ENCODE measurements at places on chromosomes 16 and 17. TPM values are rescaled to one million over a fixed set of nuclear protein-coding genes. Genes with fewer than 3 reads are reported as not detected.

DNA sequence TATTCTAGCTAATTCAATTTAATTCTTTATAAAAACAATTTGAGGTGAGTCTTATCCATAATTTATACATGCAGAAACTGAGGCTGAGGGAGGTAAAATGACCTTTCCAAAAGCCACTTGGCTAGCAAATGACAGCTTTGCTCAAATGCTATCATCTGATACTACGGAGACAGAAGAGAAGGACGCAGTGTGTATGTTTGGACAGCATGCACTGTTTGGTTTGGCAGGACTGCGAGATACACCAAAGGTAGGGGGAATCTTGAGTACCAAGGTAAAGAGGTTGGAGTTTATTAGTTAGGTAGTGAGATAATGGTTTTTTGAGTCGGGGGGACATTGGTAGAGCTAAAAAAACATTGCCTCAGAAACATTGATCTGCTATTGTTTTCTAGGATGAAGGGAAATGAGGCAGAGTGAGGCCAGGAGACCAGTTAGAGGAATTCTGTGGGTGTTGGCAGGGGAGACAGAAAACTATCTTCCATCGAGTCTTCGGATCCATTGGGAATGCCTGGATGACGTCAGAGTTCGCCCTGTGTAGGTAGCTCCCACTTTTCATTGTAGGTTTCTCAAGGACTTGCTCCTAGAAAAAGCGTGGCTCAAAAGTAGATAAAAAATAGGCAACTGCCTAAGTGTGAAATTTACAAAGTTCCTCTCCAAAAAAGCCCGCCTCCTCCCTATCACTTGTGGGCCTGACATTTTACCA is 2.5 kb upstream of the HS3ST4 start:
- no peak for DNase-seq

DNA sequence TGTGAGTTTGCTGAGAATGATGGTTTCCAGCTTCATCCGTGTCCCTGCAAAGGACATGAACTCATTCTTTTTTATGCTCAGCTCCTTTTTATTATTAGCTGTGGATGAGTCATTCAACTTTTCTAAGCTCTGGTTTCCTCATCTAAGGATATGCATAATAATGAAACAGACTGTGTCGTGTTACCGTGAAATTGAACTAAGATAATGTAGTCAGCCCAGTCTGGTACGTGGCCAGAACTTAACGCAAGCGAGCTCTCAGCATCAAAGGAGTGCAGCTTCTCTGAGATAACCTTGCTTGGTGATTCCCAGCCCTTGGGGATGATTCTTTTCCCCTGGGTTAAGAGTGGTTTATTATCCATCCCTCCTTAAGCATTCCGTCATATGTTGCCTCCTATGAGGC is 454.3 kb upstream of the EEF2KMT start:
- no peak for DNase-seq

GRCh38 chr16:8656376-8656775 is 18.0 kb upstream of the ABAT start:
- DNase-seq: no peak

DNA sequence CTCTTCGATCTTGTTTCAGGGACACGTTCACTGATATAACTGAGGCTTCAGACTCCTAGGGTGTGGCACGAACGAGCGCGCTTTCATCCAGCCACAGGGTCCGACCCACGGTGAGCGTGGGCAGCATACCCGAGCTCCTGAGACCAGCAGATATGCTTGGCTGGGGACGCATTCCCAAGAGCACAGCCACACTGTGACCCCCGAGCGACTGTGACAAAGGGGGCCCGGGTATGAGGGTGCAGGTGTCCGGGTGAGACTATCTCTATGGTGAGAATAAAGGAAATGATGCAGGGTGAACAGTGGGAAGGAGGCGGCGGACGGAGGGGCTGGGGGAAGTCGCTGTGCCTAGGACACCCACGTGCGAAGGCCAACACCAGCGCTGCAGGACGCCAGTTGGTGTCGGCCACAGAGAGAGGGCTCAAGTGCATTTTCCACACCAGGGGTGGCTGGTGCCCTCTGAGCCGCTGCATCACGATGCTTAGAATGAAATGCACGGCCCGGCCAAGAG is 17.6 kb downstream of the RPH3AL start:
- no peak for DNase-seq

DNA sequence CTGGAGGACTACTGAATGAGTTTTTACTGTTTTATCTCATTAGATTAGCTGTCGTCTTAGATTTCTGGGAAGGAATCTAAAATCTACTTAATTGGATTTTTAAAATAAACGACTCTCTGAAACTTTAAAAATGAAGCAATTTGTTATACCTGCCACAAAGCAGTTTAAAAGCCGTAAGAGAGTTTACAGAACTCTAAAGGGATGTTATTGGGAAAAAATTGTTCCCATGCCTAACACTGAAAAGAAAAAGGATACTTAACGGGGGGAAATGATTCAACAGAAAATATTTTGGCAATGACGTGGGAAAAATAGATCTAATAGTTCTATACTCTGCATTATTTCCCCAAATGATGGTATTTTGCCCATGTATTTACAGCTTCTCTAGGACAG is 27.0 kb downstream of the ARHGAP17 start:
- DNase-seq: no peak

Gene VPS35
- total RNA-seq: 69.9 TPM

Gene JMJD8
- 98.7 TPM for total RNA-seq

Gene NFAT5
- total RNA-seq: 77.3 TPM

Gene CEMP1
- total RNA-seq: 0.63 TPM

- no peak for DNase-seq
Measured at GRCh38 chr17:1937461-1937860, 87.7 kb downstream of the RTN4RL1 start.

GRCh38 chr17:81583589-81584342 is 31.6 kb upstream of the FAAP100 start:
- DNase-seq: no peak

DNA sequence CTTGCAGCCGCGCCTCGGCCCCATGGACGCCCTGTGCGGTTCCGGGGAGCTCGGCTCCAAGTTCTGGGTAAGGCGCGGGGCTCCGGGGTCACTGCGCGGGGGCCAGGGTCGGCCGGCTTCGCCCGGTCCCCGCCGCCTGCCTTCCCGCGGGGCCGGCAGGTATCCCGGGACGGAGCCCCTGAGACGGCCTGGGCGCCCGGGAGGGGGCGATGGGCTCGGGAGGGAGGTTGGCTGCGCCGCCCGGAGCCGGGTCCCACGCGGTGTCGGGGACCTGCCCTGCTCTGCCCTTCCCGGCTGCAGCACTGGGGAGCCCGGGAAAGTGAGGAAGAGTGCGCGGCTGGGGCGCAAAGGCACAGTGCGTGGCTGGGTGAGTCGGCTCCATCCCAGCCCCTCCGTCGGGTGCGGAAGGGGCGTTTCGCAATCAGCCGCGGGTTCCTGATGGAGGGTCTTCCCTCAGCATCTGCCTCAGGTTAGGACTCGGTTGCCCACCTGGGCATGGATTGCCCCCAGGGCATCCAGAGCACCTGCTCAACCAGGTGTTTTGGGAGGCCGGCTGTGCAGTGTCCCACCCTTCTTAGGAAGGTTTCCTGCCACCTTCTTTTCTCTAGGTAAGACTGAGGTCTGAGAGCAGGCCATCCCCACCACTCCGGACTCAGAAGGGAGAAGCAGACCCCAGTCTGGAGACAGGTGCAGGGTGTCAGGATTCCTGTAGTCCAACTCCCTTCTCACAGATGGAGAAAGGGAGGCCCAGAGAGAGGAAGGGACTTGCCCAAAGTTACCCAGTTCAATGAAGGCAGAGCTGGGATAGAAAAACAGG is 442 bp downstream of the ABCC3 start:
- no peak for DNase-seq

GRCh38 chr17:81922566-81923301 is 4.8 kb upstream of the SIRT7 start:
- DNase-seq: no peak

GRCh38 chr17:57810721-57811637 is 38.9 kb downstream of the MRPS23 start:
- DNase-seq: no peak

DNA sequence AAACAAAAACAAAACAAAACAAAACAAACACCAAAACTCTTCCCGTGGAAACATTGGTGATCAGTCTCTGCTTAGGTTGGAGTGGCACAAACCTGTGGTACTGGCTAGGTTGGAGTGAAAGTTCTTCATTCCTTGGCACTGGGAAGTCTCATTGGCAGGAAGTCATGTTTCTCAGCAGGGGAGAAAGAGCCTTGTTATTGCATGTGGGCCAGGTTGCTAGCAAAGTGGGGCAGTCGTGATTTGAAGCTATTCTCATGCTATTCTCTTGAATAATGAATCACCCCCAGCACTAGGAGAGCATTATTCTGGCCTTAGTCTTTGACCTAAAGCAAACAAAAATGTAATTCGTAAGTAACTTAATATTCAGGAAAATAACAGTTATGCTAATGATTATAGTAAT is 24.3 kb upstream of the B4GALNT2 start:
- DNase-seq: no peak

DNA sequence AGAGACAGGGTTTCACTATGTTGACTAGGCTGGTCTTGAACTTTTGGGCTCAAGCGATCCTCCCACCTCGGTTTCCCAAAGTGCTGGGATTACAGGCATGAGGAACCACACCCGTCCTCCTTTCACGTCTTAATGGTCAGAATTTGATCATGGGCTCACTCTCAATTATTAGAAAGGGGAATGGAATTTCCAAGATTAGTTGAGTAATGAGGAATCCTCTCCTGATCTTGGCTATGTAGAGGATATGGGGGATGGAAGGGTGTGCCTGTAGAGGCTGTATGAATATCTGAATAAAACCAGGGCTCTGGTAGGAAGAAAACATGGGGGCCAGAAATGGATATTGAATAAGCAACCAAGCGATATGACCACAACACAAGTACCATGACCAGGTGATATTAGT is 25.9 kb upstream of the SMURF2 start:
- no peak for DNase-seq

DNA sequence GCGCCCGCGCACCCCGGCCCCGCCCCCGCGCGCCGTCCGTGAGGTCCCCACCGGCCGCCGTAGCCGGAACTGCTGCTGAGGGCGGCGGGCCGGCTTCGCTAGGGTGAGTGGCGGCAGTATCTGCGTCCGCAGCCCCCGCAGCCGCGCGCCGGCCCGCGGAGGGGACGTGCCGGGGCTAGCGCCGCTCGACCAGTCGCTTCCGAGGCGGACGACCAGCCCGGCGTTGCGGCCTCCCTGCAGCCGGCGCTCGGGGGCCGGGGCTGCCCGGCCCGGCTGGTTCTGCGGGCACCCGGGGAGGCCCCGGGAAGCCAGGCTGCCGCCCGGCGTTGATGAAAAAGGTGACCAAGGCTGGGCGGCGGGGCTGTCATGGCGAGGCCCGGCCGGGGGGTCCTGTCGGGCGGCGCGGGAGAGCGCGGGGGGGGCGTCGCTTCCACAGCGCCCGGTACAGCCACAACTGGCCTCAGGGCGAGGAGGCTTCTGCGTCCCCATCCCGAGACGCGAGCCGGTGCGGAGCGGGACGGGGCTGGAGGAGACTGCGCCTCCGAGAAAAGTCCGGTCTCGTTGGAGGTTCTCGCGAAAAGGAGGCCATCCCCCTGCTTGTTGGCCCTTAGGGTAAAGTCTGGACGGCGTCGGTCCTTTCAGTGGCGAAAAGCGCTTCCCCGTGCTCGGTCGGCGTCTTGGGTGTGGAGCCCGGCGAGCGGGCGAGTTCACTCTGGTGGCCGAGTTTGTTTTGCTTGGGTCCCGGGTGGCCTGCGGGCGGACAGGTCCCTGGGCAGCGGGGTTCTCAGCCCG is at the start of gene CRAMP1:
Gene CRAMP1 (plus strand): TSS at position 41 of the 792 bp plus-strand sequence. CDS start 2,280 bp downstream, outside the sequence.
- DNase-seq: no peak

Gene HSD3B7
- 26.8 TPM for total RNA-seq

GRCh38 chr17:39200070-39200879 is at the start of gene RPL19:
TSS of gene RPL19 (plus strand) at chr17:39200283. CDS start at chr17:39200345, 62 bp downstream.
- no peak for DNase-seq

- no peak for DNase-seq
Measured at GRCh38 chr17:1796800-1797199, 32.9 kb downstream of the SMYD4 start.

GRCh38 chr17:61250335-61250890 is 149.2 kb upstream of the TBX2 start:
- no peak for DNase-seq

GRCh38 chr17:704111-704864 is 10.4 kb downstream of the VPS53 start:
- no peak for DNase-seq

Gene CORO1A
- total RNA-seq: 78.1 TPM

DNA sequence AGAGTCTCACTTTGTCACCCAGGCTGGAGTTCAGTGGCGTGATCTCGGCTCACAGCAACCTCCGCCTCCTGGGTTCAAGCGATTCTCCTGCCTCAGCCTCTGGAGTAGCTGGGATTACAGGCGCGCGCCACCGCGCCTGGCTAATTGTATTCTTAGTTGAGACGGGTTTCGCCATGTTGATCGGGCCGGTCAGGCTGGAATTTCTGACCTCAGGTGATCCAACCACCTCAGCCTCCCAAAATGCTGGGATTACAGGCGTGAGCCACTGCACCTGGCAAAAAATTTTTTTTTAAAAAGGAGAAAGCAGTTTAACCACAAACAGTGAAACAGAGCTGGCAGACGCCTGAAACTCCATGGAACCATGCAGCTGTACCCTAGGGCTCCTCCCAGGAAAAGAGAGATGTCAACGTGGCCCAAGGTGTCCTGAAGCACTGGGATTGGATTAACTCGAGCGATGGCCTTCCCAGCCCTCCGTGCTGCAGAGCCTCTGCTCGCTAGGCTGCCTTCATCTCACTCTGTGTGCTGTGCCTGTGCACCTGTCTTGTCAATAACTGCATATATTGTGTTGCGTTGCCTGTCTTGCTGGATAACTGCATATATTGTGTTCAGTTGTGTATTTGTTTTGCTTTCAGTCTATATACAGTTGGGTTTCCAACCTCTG is 29.6 kb upstream of the FOXK2 start:
- no peak for DNase-seq

Gene TP53TG3F
- total RNA-seq: not detected

DNA sequence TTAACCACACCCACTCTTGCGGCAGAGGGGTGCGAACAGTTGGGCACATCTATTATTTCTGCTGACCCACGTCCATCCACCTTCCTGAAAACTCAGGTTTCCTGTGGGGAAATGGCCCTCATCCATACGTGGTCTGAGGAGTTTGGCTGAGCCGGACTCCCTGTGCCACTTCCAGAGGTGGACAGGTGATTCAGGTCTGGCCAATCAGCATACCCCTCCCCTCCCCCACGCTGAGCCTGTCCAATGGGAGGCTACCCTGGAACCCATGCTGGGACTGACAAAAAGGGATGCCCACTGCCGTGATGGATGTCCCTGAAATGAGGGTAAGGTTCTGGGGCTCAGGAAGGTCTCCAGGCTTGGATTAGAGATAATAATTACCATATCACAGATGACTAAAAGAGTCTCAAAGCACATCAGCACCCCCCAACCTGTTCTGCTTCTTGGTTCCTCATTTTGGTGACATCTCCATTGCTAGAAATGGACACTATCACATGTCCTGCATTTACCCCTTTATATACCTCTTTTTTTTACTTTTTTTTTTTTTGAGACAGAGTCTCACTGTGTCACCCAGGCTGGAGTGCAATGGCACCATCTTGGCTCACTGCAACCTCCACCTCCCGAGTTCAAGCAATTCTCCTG is 5.3 kb upstream of the MAPK7 start:
- no peak for DNase-seq

- DNase-seq: no peak
Measured at GRCh38 chr17:39305978-39306377, 80.2 kb upstream of the STAC2 start.
